ENCODE measurements at places on chromosomes 4 and X.

DNA sequence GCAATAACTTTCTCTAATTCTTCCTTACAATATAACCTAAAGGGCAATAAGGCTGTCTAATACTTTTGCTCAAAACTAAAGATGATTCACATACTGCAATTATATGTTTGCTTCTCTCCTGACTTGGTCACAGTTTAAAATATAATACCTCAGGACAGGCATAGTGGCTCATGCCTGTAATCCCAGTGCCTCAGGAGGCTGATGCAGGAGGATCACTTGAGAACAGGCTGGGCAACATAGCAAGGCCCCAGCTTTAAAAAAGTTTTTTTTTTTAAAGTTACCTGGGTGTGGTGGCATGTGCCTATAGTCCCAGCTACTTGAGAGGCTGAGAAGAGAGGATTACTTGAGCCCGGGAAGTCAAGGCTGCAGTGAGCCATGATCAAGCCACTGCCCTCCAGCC is 229.7 kb upstream of the GALNT7 start:
- DNase-seq = no peak

- no peak for DNase-seq
Observed at GRCh38 chr4:41360214-41360920, 103.6 kb downstream of the UCHL1 start.

- DNase-seq = no peak
Observed at GRCh38 chr4:124343661-124344171, 368.8 kb downstream of the ANKRD50 start.

DNA sequence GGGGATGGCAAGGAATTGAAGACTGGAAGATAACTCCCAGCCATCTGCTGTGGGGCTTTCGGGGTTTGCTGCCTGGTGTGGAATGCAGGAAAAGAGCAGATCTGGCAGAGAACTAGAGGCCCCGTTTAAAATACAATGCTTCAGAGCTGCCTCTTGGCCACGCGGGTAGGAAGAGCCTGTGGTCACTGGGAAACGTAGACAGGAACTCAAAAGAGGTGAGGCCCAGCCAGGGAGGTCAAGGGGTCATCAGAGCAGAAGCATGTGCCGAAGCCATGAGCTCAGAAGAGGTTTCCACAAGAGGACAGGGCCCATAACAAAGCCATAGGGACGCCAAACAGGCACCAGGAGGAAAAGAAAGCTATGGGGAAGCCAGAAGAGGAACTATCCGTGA is 14.5 kb upstream of the STS start:
- no peak for DNase-seq

GRCh38 chrX:70442224-70442623 is 2.4 kb upstream of the DLG3 start:
- no peak for DNase-seq

DNA sequence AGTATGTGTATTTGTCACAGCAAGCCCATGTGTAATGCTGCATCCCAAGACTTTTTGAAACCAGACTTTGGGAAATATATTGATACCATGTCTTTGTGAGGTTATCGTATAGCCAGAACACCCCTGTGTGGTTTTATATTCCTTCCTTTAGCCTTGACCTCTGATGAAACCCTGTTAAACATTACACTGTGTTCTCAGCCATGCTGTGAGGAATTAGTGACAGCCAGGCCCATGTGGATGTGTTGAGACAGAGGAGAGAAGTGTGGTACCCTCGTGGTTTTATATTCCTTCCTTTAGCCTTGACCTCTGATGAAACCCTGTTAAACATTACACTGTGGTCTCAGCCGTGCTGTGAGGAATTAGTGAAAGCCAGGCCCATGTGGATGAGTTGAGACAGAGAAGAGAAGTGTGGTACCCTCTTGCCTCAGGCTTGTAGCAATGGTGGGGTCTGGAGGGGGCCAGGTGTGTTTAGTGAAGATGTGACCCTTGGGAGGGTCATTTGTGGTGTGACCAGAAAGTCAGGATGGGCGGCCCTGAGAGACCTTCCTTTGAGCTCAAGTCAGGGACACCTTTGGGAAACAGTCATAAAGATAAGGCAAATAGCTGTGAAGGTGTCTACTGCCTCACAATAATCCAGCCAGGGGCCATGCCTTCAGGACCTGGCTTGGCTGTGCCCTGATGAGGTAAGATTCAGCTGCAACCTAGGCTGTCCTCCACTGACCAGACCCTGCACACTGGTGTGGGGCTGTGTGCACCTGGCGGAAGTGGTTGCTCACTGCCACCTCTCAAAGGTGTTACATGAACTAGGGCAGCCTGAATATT is 110.0 kb downstream of the IRF2 start:
- DNase-seq = no peak

DNA sequence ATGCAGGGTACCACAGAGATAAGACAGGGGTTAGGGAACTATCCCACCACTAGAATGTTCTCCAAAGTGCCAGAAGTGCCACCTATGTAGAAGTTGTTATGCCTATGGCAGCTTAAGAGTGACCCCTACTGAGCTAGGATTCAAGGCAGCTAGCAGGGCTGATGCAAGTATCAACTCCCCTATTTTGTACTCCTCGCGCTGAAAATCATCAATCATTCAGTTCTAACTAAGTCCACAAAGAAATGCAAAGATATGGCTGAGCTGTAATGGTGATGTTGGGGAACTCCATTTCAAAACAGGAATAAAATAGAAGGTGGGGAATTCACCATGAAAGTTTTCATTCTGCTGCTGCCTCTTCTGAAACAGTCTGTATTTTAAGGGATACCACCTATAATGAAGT is 13.8 kb downstream of the ACSL4 start:
- DNase-seq = no peak

DNA sequence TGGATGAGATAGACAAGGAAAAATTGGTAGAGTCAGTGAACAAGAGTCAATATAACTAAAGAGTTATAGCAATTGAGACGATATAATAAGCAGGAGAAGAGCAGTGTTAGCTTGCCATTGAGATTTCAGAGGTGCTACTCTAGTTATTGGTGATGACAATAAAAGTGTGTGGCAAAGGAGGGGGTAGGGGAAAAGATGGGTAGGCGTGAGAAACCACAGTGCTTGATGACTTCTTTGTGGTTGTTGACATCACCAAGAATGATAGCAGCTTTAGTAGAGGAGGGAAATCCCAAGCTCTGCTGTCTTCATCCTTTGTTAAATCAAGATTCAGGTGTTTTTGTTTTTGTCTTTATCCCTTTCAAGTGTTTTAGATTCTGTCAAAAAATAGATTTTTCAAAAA is 179.9 kb upstream of the PPP3CA start:
- DNase-seq = peak; percentile 10

DNA sequence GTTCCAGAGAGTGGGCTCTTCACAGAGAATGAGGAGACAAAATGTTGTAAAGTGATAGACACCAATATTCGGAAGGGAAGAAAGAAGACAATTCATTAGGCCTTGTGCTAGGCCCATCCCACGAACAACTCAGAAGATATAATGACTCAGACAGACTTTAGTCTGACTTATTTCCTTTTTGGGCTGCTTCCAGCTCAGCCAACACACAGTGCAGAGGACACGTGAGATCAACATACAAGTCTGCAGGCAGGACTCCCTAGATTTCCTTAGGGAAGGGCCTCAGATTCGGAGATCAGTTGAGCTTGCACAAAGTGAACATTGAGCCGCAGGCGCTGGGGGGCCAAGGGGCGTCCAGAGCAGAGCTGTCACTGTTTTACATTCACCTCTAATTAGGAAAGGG is 290.7 kb upstream of the TENM3 start:
- no peak for DNase-seq

DNA sequence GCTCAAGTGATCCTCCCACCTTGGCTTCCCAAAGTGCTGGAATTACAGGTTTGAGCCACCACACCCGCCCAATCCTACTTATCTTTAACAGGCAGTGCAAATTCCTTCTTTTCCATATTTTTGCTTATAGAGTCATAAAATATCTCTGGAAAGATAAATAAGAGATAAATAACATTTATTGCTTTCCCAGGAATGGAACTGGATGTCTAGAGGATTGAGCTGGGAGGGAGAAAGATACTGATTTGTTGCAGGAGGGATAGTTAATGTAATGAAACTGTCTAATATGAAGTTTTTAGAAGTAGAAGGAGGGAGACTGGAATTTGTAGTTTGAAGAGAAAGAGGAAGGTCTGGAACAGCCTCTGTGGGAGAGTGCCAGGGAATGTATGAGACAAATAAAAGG is 20.2 kb downstream of the ITGB1BP2 start:
- DNase-seq = no peak

- DNase-seq = no peak
Observed at GRCh38 chrX:104749951-104750610, 184.1 kb downstream of the IL1RAPL2 start.

GRCh38 chr4:3376266-3376665 is 65.5 kb upstream of the HGFAC start:
- DNase-seq = no peak

DNA sequence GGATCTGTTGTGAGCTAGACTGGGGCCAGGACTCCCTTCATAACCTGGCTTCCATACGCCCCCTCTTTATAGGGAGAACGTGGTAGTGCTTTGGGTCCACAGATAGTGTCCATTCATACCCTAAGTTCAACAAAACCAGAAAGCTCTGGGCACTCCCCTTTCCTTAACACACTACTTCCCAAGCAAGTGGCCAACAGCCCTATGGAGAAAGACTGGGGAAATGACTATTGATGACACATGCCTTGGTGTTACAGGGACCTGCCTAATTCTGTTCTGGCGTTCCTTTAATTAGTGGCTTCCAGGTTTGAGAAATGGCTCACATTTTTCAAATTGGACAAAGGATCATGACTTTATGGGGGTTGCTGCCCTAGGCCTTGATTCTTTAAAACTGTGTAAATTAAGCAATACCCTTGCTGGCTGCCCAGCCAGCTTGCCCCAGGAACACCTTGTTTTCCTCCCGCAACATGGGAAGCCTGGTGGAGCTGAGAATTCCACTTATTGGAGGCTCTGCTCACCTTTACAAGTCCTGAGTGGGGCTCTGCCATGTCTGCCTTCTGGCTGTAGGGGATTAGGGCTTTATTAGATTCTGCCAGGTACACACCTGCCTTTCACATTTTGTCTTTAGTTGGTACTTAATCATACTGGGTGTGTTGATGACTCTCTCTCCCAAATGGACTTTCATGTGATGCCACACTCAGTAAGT is 61.1 kb downstream of the RGS12 start:
- no peak for DNase-seq

- no peak for DNase-seq
Observed at GRCh38 chrX:25156323-25156722, 140.6 kb upstream of the ARX start.

DNA sequence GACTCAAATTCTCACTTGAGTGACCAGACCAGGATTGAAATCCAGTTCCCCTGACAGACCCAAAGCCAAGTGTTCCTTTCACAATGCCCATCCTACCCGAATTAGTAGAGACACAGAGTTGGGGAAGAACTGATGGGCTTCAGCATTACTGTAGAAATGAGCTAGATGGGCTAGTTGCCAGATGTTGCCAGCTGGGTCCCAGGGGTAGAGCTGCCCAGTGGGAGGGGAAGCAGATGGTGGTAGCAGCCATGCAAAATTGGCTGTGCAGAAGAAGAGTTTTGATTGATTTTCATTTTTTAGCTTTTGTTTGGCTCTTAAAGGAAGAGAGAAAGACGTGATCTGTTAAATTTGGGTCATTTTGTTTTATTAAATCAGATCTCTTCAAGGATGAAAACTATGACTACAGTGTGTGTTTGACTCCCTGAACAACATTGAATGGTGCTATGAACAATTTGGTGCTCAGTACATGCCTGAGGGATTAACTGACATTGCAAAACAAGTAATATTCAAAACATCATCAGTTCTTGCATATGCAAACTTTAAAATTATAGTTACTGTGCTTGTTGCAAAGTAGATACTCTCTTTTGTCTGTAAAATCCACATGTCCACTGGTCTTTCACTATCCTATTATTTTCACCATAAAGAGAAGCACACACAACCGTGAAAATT is 86.0 kb downstream of the PARM1 start:
- DNase-seq = no peak

DNA sequence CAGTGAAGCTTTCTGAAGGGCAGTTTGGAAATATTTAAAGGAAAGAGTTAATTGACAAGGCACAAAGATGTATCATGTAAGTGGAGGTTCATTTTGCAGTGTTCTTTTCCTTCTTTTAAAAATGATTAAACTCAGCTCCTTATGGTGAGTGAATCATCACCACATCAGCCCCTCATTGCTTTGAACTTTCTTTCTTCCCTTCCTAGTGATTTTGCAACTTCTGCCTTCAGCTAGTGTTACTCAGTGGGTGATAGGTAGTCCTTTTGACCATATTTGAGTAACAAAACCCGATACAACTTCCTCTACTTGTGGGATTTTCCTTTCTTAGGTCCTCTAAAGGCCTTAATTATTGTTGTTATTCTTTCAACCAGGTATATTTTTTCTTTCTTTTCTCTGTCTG is 8.2 kb downstream of the ZCCHC4 start:
- no peak for DNase-seq

DNA sequence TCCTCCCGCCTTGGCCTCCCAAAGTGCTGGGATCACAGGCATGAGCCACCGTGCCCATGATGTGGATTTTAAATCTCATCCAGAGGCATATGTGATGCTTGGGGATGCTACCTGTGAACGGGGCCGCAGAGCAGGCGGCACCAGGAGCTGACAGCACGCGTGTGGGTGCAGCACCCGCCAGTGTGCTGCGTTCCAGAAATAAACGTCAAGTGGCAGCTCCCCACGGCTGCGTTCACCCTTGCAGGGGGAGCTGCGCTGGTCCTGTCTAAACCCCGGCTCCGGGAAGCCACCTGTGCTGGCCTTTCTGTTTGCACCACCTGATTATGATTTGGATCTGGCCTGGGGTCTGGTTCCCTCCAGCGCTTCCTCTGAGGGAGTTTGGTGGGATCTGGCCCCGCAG is 77.8 kb downstream of the SORCS2 start:
- no peak for DNase-seq

- no peak for DNase-seq
Observed at GRCh38 chr4:18869166-18869565, 847.6 kb upstream of the LCORL start.

DNA sequence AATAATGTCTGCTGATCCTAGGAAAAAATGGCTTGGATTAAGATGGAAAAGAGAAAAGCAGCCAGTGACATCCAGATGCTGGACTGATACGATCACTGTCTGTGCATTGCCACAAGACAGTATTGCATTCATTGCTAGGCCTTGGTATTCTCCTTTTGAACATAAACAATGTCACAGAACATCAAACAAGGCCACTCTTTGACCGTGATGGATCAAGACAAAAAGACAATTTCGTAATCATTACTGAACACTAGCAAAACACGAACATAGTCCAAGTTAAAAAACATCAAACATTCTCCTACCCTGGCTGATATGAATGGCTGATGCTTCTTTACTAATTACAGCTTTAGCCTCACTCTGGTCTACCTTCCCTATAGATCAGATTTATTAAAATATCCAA is 374.1 kb upstream of the CXorf51B start:
- DNase-seq = no peak

Data from stimulated activated CD4-positive, alpha-beta T cell treated with anti-CD3 and anti-CD28 coated beads, Interleukin-1b, Interleukin-23, amount 100 ng/mL, for 1 hour (primary cell).